ENCODE measurements at places on chromosomes 16 and 17.

DNA sequence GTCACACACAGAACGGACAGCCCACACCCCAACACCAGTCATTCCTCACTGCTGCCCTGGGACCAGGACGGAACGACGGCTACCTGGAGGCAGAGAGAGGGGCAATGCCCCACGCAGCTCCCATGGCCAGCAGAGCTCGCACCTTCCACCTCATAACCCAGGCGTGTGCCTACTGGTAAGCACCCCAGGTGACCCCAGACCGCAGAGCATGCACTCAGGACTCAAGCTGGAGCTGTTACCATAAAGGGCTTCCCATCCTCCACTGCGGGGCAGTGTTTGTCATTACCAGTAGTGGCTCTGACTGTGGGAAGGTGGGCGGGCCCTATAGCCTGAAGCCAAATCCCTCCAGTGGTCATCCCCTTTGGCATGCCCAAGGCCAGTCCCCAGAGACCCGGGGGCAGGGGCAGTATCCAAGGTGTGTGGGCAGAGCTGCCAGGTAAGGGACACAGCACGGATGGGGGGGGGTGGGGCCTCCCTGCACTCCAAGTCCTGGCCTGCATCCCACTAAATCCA lies 4.7 kb upstream of the BCAR1 start:
- no peak for DNase-seq

DNA sequence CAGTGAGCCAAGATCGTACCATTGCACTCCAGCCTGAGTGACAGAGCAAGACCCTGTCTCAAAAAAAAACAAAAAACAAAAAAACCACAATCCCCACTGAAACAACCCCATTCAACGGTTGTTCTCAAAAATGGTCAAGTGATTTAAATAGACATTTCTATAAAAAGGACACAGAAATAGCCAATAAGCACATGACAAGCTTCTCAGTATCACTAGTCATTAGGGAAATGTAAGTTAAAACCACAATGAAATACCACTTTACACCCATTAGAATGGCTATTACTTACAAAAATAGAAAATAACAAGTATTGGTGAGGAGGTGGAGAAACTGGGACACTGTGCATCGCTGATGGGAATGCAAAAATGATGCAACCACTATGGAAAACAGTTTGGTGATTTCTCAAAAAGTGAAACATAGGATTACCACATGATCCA lies 26.6 kb upstream of the MYLK3 start:
- no peak for DNase-seq

DNA sequence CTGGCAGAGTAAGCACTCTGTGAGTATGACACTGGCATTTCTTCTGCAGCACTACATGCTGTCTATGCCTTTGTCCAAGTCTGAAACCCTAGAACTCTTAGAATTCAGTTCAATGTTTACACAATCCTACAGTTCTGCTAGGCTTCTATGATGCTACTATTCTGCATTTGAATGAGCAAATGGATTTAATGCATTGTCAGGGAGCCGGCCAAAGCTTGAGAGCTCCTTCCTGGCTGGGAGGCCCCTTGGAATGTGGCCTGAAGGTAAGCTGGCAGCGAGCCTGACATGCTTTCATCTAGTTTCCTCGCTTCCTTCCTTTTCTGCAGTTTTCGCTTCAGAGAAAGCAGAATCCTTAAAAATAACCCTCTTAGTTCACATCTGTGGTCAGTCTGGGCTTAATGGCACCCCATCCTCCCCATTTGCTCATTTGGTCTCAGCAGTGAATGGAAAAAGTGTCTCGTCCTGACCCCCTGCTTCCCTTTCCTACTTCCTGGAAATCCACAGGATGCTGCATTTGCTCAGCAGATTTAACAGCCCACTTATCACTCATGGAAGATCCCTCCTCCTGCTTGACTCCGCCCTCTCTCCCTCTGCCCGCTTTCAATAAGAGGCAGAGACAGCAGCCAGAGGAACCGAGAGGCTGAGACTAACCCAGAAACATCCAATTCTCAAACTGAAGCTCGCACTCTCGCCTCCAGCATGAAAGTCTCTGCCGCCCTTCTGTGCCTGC lies at the start of gene CCL2:
TSS of gene CCL2 (plus strand) at position 635 of the 730 bp plus-strand sequence. CDS start at position 700, 65 bp downstream.
- no peak for DNase-seq

- no peak for DNase-seq
Measured at GRCh38 chr17:7183433-7184090, 4.4 kb upstream of the ASGR1 start.

GRCh38 chr16:89581861-89582563 lies 6.5 kb downstream of the CPNE7 start:
- no peak for DNase-seq

DNA sequence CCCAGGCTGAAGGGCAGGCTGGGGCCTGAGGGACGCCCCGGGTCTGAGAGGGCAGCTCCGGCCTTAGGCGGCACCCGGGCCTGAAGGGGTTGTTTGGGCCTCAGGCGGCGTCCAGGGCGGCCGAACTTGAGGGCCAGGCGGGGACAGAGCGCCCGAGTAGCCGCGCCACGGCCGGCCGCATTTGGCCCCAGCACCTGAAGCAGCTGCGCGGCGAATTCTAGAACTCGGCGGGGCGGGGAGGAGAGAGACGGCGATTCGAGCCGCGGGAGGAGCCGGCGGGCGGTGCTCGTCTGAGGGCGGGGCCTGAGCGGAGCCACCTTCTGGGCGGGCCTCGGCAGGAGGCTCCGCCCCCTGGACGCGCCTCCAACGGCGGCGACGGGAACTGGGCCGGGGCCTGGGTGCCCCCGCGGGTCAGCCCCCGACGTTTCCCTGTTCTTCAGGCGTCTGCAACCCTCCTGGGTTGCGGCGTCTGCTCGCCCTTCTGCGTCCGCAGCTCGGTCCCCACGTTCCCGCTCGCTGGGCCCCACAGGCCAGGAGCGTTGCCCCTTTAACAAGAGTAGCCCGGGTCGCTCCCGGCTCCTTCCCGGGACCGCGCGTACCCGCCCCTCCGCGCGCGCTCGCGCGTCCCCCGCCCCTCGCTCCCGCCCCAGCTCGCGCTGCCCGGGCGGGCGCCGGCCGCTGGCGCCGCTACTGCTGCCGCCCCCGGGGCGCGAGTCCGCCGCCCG lies at the start of the genes INCA1 and KIF1C:
TSS of gene INCA1 (minus strand) at position 221 of the 725 bp plus-strand sequence. CDS start 3,085 bp downstream, outside the sequence.
TSS of gene KIF1C (plus strand) at position 649 of the 725 bp plus-strand sequence. CDS start 2,297 bp downstream, outside the sequence.
- DNase-seq = peak; percentile 86

GRCh38 chr17:82195675-82196672 lies 16.7 kb downstream of the CCDC57 start:
- DNase-seq = no peak

GRCh38 chr17:1792495-1793446 lies 30.9 kb downstream of the SERPINF1 start:
- DNase-seq = no peak

DNA sequence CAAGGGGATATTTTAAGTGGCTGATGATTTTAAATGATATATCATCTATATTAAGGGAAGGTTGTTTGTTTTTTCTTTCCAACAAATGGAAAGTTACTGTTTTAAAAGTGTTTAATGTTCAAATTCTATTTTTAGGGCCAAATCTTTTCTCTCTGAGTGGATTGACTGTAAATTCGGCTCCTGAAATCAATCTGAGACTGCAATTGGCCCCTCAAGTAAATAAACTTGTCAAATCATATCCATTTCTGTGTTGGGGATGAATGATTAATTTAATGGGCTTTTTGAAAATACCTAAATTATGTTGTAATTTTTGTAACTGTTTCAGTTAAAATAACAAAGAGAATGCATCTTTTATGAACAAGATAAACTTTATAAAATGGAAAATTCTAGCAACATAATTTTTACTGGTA lies 2.6 kb downstream of the HS3ST3A1 start:
- no peak for DNase-seq

DNA sequence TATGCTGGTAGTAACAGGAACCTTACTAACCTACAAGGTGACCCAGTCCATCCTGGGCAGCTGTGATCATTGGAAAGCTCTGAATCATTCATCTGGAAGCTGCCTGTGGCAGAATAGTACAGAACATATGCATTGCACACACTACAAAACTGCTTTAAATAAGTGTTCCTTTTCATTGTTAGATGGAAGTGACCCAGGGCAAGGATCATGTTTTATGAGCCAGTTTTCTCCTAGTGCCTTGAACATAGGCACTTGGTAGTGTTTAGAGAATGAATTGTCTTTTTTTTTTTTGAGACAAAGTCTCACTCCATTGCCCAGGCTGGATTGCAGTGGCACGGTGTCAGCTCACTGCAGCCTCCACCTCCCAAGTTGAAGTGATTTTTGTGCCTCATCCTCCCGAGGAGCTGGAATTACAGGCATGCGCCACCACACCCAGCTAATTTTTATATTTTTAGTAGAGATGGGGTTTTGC lies 55.4 kb downstream of the TENT4B start:
- DNase-seq = no peak

GRCh38 chr17:69557339-69557738 lies 142.8 kb downstream of the MAP2K6 start:
- no peak for DNase-seq

- DNase-seq = no peak
Measured at GRCh38 chr16:86634292-86634691, 55.9 kb downstream of the FOXL1 start.

DNA sequence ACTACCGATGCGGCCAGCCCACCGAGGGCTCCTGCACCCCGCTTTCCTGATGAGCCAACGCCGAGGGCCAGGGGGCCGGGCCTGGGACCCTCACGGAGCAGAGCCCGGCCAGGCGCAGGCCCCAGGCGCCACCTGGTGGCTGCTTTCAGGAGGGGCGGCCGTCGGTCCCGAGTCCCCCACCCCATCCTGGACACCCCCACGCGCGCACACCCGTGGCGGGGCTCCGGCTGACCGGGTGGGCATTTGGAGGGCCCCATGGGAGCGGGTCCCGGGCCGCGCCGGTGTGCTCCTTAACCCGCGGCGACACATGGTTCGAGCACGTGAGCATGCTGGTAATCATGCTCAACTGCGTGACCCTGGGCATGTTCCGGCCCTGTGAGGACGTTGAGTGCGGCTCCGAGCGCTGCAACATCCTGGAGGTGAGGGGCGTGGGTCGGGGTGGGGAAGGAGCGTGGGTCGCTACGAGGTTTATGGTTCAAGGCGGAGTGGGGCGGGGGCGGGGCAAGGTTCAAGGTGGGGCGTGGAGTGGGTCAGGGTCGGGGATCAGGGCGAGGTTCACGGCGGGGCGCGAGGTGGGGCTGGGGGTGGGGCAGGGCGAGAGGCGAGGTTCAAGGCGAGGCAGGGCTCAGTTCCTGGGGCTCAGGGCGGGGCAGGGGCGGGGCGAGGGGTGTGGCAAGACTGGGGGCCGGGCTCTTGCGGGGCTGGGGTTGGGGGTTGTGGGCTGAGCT lies 30.2 kb downstream of the TPSG1 start:
- peak; percentile 38 for DNase-seq

- DNase-seq = no peak
Measured at GRCh38 chr17:19339341-19339815, 23.1 kb downstream of the B9D1 start.

DNA sequence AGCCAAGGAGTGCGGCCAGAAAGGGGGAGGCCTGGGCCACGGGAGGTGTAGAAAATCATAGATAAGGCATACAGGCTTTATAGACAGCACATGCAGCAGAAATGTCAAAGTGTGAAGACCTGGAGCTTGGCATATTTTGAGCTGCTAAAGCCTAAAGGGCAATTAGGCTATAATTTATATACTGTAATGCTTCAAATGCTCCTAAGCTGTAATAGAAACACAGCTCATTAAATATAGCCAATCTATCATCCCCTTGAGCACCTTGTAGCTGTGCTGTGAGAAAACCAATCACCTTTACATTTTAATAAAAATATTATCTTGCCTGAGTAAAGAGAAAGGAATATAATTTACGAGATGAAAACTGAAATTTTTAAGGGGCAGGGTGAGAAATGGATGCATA lies 97.9 kb upstream of the NOG start:
- no peak for DNase-seq

GRCh38 chr16:54475019-54475601 lies 188.5 kb upstream of the IRX3 start:
- no peak for DNase-seq

DNA sequence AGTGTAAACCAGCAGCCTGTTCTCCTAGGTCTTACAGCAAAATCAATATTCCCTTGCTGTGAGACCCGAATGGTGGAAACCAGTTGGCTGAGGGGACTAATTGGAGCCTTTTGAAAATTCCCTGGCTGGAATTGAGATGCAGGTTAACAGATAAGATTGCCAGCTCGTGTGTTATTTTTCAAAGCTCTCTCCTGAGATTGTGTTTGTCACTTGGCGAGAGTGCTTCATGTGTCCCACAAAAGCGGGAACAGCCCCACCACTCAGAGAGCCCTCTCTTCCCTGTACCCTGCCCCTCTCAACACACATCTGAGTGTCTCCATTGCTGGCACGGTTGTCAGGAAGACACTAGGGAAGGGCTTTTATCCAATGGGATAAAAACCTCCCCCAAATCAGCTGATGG lies 356.1 kb downstream of the CPPED1 start:
- DNase-seq = no peak

DNA sequence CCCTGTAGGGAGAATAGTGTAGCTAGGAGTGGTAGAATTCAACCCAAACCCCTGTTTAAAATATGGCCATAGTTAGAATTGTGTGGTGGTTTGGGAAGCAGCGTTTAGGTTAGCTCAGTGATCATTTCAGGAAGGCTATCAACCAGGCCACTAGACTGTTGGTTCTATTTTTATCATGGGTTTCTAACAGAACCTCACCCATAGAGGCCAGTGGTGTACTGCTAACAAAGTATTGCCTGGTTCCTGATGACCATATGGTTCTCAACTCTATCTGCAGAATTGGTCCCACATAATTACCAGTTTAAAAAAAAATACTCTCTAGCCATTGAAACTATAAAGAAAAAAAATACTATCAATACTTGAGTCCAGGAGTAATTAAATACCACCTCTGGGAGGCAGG lies 70.5 kb upstream of the RASL10B start:
- DNase-seq = no peak

DNA sequence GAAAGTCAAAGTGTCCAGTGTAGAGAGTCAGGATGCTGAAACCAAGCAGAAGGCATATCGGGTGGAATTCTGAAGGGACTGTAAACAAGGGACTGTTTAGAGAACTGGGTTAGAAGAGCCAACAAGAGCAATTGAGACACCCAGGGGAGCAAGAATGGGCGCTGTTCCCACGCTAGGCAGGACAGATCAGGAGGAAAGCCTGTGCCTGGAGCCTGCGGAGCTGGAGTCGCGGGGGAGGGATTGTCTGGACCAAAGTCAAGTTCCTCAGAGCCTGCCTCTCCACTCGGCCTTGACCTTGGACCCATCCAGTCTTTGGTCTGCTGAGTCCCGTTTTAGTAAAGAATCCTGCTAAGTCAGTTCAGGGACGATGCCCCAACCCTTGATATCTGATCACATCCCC lies 14.7 kb upstream of the KLHL36 start:
- DNase-seq = no peak

DNA sequence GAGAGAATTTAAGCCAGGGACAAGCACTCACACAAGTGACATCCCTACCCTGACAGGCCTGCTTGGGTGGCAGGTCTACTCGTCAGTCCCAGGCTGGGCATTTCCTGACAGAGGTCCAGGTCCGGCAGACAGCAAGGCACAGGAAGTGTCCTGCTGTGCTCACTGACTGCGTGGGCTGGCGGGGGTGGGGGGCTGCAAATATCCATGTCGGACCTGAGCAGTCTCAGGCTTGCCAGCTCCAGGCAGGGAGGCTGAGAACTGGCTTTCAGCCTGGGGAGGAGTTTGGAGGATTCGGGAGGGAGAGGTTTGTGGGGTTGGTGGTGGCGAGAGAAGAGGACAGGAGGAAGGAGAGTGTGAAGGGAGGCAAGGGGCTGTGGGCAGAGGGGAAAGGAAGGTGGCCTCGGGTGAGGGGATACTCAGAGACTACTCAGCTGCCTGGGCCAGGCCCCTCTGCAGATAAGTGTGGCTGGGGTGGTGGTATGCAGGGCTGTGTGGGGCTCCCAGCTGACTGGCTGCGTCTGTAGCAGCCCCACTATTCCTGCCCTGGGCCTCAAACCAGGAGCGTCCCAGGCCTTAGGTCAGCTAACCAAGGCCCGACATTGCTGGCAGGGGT lies 7.8 kb downstream of the HIC1 start:
- DNase-seq = no peak

- no peak for DNase-seq
Measured at GRCh38 chr17:73340093-73340596, 28.3 kb upstream of the CDC42EP4 start.

Data from progenitor cell of endocrine pancreas (in vitro differentiated cells).